Stomach (tissue), 19 donors: ENCODE measurements at places on chromosomes 2 and 18. TPM values are rescaled to one million over a fixed set of nuclear protein-coding genes. Genes with fewer than 3 reads are reported as not detected.

The CCDC74A gene
- polyA plus RNA-seq = 7.3 TPM

- no peak for DNase-seq
These were observed 179.9 kb downstream of the PTH2R start for GRCh38 chr2:208586516-208586915.

DNA sequence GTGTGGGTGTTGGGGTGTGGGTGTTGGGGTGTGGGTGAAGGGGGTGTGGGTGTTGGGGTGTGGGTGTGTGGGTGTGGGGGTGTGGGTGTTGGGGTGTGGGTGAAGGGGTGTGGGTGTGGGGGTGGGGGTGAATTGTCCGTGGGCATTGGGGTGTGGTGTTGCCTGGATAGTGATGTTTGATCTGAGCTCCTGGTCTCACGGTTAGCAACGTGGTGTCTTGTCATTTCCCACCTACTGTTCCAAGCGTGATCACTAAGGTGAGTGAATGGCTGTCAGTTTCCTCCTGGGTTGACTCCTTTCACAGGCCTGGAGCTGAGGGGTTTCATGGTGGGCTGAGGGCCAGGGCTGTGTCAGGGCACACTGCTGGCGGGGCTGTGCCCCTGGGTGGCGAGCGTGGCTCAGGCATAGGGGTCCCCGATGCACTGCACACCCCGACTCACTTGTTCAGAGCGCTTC is 27.2 kb downstream of the RTP5 start:
- peak; percentile 10 for DNase-seq

DNA sequence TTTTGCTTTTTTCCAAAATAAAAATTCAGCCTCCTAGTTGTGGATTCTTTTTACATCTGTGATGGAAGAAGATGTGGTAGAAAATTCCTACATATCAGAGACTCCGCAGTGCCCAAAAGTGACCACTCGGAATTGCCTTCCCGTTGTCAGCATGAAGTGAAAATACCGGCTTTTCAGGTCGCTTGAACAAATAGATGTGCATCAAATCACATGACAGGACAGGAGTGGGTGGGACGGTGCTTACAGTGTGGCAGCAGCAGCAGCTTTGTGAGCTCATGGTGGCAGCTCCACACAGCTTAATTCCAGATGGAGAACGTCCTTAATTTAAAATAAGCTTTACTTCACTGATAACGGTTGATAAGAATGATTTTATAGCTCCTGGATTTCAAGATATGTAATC is 20.3 kb downstream of the SALL3 start:
- DNase-seq = no peak

DNA sequence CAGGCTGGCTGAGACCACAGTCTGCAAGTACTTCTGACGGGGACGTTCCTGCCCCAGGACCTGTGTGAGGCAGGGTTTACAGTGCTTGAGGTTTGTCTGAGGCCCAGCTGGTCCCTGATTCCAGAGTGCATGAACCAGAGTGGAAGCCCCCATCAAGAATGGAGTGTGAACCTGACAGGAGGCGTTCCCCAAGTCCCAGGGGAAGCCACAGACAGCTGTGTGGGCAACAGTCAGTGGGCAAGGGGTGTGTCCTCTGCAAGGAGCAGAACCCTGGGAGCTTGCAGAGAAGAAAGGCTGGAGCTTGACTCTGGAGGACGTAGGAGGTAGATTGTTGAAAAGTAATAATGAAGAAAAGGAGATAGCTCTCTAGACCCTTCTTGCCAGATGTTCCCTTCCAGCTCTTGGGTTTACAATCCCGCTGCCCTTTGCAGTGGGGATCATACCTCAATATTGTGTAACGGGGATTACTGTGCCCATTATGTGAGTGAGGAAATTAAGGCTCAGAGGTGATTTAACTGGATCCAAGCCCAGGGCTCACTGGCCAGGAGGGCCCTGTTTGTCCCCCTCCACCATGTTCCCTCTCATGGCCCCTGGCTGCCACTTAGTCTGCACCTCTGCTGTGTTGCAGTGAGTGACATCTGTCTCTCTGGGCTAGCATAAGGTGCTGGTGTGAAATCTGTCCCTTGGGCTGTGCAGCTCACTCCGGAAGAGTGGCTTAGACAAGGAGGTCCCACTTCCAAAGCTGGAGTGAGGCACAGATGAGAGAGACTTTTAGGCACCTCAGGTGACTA is 6.2 kb downstream of the DBI start:
- DNase-seq = no peak
